Cerebellar nuclear complex (tissue), 1 donor: ENCODE measurements at places on chromosomes 6 and 20.

- no peak for DNase-seq
Observed at GRCh38 chr6:134683783-134684422, 266.0 kb downstream of the ALDH8A1 start.

- no peak for DNase-seq
Observed at GRCh38 chr6:37541346-37541745, 41.7 kb upstream of the CCDC167 start.

DNA sequence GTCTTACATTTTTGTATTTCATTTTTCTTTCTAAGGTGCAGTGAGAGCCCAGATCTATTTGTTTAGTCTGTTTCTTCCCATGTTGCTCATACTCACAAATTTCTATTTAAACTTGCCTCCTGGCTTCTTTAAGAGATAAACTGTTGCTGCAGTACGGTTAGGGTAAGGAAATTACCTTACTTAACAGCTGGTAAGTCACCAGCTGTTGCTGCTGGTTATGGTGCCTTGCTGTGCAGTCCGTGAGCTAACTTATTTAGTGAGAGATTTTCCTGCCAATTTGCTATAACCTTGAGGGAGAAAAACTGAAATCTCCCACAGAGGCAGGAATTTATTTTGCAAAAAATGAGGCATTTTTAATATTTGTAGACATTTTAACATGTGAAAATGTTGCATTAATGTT, 261.0 kb downstream of the UST start:
- no peak for DNase-seq

DNA sequence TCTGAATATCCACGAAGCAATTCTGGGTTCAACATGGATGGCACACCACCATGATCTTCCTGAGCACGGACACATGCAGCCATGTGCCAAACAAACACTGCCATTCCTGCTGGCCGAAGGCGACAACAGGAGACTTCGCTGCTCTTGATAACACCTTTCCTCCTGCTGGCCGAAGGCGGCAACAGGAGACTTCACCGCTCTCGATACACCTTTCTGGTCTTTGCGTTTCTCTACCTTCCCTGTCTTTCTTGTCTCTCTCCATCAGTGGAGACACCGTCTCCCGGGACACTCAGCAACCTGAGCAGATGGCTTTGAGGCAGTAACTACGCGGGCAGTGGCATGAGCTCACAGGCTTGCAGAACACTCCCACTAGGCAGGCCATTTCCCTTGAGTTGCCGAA, 54.9 kb upstream of the MPC1 start:
- no peak for DNase-seq

DNA sequence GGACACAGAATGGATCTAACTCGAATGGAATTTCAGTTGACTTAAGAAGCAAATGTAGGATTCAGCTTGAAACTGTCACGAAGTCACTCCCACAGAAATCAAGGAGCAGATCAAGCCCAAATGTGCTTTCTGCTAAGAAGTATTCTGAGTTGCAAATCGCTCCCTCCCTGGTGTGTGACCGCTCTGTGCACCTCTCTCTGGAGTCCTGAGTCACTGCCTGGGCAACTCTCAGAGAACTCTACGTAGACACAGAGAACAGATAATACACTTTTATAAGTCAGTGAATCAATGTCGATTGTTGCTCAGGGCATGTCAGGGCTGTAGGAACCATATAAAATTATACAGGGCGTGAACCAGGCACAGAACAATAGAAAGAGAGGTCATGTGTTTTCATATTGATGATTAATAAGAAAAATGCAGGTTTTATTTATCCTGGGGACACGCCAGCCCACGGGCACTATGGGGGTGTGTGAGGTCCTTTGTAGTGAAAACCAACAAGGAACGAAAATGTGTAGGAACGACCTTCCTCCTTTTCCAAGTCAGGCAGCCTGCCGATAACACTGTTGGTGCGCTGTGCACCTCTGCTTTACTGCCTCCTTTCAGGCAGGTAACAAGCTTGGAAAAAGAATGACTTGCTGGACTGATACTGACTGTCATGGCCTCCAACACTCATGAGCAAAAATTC, 248.1 kb upstream of the FOXQ1 start:
- DNase-seq = no peak

- DNase-seq = no peak
Observed at GRCh38 chr6:117559299-117559698, 43.0 kb downstream of the GOPC start.

GRCh38 chr6:25519856-25520255, 132.2 kb upstream of the SCGN start:
- no peak for DNase-seq

DNA sequence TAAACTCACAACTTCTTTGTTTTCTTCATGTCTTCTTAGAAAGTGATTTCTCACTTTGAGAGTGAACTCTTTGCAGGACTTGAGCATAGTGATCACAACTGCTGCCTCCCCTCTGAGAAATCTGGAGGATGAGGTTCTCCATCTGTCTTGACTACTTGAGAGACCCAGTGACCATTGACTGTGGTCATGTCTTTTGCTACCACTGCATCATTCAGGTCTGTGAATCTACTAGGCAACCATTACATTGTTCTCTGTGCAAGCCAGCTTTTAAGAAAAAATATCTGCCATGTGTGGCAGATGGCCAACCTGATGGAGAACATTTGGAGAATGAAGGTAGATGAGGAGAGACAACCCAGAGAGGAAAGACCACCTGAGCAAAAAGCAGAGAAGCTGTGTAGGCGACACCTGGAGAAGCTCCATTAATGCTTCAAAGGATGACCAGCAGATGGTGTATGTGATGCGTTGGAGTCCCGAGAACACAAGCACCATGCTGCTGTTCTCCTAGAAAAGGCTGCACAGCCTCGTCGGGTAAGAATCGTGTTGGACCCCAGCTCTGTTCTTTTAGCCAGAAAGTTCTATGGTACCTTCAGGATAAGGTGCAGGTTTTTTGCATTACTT, 25.1 kb upstream of the TRIM26 start:
- no peak for DNase-seq

DNA sequence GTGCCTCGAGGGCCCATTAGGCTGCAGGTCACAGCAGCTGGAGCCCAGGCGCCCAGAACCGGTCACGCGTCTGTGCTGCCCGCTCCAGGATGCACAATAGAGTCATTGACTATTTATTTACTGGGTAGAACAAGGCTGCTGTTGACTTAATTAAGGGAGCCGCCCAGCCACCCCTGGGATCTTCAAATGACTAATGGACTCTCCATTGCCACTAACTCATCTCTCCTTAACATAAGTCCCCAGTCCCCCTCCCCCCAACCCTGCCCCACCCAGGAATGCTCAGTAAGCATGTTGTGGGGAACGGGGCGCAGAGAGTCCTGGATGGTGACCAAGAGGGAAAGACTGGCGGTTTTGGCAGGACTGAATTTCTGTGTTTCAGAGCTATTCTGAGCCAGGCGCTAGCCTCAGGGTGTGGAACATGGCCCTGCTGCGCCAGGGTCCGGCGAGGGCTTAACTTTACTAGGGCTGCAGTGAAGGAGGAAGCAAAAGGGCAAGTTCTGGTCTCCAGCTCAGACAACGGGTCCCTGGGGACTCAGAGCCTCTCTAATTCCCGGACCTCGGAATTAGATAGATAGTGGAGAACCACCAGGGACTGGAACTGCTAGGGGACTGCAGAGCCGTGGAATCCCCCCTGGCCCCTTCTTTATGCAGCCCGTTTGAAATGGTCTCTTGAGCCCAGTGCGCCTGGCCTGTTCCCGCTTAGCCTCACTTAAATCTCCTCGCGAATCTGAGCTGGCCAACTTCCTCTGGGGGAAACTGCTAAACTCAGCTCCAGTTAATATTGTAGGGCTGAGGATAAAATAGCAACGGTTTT, 1.5 kb upstream of the GRIK2 start:
- DNase-seq = no peak

DNA sequence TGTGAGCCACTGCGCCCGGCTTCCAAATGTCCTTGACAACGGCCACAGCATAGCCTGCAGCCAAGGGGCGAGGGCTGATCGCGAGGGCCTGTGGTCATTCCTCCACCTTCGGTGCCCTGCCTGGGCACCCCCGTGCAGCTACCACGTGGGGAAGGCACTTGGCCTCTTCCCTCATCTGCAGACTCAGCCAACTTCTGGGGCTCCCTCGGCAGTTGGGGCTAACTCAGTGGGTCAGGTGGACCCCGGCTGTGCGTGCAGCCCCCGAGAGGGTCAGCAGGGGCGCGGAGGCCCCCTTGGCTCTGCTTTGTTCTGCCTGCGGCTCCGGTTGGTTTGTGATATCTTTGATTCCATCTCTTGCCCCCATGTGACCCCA, 52.9 kb upstream of the BHLHE23 start:
- DNase-seq = no peak

DNA sequence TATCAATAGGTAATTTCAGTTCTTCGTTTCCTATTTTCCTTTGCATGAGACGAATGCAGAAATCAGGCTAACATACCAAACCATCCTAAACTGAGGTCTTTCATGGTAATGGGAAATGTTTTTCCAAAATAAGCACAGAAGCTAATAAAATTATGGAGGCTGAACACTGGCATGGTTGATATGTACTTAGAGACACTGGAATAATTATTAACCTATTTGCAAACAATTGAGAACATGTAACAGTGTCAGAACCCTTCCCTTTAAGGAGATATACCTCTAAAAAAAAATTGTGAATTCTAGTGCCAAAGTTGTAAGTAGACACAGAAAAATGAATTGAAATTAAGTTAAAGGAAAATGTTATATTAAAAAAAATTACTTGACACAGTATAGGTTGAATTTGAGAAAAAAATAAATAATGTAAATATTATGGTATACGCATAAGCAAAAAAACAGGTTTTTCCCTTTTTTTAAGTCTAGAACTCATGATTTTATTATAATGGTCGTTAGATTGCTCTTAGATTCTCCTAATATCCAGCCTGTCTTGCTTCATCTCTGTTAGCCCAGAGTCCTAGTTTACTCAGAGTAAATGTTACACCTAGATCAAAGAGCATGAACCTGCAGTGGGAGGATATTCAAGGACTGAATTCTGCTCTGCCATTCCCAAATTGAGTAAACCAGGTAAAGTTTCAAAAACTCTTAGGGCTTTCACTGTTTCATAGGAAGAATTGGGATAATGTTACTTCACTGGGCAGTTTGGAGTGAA, 1.7 kb downstream of the SLC17A2 start:
- no peak for DNase-seq

DNA sequence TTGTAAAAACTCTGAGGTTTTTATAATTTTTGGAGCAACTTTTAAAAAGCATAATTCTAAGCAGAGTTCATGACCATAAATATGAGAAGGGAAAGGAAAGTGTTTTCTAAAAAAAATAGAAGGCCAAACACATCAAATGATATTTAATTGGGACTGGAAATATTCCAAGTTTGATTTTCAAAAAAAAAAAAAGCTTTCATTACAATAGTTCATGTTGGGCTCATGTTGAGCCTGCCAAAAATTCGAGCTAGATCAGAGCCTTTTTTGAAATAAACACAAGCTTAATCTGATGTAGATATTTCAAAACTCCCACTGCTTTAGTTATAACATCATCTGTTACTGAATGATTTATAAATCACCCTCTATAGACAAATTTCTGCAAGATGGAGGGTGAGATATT, 163.4 kb upstream of the DEFB112 start:
- DNase-seq = no peak

GRCh38 chr6:41371461-41371991, 36.1 kb downstream of the NCR2 start:
- no peak for DNase-seq

DNA sequence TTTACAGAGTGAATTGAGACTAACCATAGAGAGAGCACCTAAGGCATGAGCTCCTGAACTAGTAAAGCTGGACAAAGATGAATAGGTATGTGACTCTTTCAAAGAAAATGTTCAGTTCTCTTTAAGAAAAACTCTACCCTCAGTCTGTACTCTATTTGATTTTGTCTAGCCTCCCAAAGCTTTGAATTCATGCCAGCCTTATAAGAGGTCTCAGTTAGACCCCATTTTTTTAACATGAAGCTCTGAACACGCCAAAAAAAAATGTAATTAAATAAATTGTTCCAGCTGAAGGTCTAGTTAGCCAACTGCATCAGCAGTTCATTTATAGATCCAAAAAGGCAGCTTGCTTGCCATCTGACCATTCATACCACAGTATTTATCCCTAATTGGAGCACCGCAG, 71.6 kb downstream of the COL9A1 start:
- no peak for DNase-seq

DNA sequence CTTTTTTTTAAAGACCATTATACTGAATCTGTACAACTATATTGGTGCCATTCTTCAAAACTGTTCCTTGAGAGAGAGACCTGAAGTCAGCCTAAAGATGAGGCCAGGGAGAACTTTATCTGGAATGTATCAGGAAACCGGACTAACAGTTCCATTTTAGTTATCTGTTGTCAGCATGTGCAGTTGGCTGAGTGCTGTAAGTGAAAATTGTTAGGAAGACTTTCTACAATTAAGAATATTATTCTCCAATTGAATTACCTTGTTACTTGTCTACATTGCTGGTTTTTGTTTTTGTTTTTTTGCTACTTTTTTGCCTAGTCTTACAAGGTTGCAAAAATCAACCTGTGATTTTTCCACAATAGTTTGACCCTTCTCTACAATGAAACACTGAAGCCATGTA, 7.5 kb downstream of the CEP57L1 start:
- no peak for DNase-seq

GRCh38 chr6:16787128-16787682, 25.9 kb upstream of the ATXN1 start:
- DNase-seq = no peak

DNA sequence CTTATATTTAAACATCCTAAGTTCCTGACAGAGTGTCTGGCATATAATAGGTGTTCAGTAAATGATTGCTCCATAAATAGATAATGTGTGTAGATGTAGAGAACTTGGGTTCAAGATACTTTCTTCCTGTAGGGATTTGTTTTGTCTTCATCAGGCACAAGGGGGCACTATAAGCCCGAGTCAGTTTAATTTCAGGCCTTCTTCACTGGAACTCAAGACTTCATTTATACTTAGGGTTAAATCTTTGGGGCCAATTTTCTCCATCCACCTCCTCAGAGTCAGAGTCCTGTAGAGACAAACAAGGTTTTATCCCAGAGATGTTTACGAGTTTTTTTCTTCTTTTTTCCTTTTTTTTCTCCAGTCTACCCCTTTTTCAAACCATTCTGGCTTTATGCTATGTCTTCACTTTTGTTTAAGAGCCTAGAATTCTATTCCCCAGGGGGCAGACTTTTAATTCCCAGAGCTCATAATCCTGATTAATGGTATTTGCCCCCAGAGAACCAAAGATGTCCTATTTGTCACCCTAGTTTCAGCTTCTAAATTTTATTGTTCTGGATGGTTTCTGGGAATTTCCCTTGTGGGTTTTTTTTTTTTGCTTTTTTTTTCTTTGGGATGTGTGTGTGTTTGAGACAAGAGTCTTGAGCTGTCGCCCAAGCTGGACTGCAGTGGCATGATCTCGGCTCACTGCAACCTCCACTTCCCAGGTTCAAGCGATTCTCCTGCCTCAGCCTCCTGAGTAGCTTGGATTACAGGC, 88.4 kb downstream of the HFE start:
- no peak for DNase-seq

GRCh38 chr6:156575361-156575760, 201.8 kb upstream of the ARID1B start:
- DNase-seq = no peak

GRCh38 chr6:18400831-18401446, 13.8 kb downstream of the RNF144B start:
- no peak for DNase-seq
